ENCODE measurements at places on chromosomes 4 and X.
A peak's percentile ranks its signal among the peaks of the same experiment; 100 is the strongest.

GRCh38 chr4:181202240-181202639 is 1041.0 kb upstream of the TENM3 start:
- no peak for DNase-seq

GRCh38 chr4:170035231-170035630 is 9.0 kb upstream of the MFAP3L start:
- DNase-seq, result no peak

GRCh38 chrX:23871905-23872546 is 35.7 kb downstream of the APOO start:
- no peak for DNase-seq

DNA sequence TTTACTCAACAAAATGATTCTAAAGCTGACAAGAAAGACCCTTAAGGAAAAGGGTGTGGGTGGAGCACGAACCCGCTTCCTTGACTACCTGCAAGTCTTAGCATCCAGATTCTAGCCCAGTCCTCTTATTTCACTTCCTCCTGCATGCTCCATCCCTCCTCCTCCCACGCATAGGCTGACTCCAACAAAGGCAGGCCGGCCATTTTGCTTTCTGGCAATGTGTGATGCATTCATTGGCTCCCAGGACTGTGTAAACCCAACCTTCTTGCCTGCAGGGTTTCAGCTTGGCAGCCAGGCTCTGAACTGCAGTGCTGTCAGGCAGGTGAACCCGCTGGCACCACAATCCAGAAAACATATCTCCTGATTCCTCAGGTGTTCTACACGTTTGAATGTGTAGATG is 39.3 kb downstream of the RTL9 start:
- DNase-seq, result no peak

DNA sequence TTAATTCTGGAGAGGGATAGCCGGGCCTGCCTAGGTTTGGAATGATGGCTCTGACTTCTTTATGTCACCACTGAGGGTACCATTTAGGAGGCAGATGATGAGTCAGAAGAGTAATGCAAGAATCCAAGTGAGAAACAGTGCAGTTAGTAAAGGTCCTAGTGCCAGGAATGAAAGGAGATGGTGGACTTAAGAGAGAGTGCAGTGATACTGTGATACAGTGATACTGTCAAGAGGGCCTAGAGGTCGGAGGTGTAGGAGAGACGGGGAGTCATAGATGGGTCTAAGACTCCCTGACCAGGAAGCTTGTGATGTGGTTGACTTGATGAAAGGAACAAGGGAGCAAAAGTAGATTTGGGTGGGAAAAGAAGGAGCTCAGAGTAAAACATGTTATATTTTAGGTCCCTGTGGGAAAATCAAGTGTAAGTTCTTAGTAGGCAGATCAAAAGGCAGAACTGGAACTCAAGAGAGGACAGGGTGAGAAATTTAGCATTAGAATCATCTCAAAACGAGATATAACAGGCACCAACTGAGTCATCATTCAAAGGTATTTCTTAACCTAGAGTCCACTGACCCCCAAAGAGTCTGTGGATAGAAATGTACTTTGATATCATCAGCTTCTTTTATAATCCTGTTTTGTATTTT is 85.0 kb downstream of the NFKB1 start:
- DNase-seq, result no peak

- DNase-seq, result no peak
Measured at GRCh38 chr4:148367756-148368155, 74.5 kb downstream of the NR3C2 start.

DNA sequence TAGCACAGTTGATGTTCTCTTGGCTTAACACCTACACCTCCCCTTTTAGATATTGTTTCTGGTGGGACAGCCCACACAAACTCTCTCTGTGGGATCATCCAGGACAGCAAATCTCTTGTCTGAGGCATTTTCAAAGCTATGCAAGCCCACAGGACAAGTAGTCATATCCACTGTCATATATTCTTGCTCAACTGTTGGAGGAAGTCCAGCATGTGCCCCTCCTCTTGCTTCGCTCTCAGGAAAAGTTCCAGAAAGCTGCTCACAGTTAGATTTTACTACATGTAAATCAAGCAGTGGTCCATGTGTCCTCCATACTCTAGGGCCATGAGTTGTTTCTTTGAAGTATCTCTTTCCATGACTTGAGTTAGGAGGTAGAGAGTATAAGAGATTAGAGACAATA is 260.7 kb downstream of the INPP4B start:
- no peak for DNase-seq

GRCh38 chr4:128751354-128751753 is 58.1 kb upstream of the JADE1 start:
- DNase-seq, result no peak

DNA sequence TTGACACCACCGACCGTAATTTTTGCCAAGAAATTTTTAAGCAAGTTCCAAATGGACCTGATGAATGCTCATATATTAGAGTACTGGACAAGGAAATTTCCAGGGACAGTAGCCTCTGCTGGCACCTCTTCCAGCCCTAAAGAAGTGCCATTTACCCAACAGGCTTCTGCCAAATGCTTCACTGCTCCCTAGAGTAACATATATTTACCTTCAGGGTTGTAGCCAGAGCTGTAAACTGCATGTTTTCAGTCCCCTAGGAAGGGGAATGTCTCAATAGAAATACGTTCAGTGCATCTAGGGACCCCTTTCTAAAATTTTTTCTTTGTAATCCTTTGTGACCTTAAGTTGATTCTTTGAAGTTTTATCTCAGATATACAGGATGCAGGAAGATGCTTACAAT is 143.1 kb upstream of the SMAD1 start:
- no peak for DNase-seq

DNA sequence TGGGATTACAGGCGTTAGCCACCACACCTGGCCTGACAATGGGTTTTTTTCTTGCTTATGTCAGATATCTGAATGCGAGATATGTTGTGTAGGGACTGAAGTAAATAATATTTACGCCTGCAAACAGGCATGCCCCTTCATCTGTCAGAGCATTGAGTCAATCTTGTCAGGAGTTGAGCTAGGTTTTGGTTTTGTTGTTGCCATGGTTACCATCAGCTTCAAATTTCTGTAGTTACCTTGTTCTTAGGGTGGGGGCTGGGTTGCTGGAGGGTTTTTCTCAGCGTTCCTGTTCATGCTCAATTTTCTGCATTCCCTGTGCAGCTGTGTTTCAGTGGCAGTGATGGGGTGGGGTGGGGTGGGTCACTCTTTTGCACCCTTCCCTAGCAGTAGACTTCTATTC is 14.5 kb downstream of the MRPL1 start:
- no peak for DNase-seq

- no peak for DNase-seq
Measured at GRCh38 chr4:62898115-62898514, 1511.1 kb downstream of the TECRL start.

- DNase-seq, result no peak
Measured at GRCh38 chr4:99201690-99202089, 17.4 kb downstream of the ADH6 start.

DNA sequence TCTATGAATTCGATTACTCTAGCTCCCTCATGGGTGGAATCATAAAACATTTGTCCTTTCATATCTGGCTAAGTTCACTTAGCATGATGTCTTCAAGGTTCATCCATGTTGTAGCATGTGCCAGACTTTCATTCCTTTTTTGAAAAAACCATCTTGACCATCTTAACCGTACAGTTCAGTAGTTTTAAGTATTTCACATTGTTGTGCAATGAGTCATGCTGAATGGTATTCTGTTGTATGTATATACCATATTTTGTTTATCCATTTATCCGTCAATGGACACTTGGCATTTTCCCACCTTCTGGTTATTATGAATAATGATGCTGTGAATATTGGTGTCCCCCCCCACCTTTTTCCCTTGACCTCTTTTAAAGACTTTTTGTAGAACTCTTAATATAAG is 72.4 kb upstream of the TLR2 start:
- no peak for DNase-seq

GRCh38 chr4:47065051-47065481 is 33.7 kb downstream of the GABRB1 start:
- DNase-seq, result no peak

DNA sequence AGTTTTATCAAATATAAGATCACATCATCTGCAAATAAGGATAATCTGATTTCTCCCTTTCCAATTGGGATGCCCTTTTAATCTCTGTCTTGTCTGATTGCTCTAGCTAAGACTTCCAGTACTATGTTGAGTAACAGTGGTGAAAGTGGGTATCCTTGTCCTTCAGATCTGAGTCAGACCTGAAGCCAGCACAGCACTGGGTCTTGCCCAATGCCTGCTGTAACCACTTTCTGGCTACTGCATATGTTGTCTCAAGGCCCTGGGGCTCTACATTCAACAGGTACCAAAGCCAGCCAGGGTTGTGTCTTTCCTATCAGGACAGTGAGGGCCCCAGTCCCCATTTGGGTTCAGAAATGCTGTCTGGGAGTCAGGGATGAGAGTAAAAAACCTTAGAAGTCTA is 90.3 kb downstream of the CYSLTR1 start:
- no peak for DNase-seq

DNA sequence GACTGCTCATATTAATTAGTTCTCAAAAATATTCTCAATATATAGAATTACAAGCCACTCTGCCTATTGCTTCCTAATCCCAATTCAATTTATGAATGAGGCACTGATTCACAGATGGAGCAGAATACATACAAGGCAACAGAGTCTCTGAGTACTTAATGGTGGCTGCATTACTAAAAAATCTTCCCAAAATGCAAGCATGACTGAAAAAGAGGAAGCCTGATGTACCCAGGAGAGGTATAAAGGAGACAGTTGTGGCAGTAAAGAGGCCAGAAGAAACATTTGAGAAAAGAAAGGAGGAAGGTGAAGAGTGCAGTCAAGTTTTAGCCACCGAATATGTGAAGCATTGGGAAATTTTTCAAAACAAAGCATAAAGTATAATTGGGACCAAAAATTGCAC is 163.2 kb upstream of the INTU start:
- DNase-seq, result no peak

- DNase-seq, result peak; percentile 82
Measured at GRCh38 chrX:130091980-130092522, 18.2 kb downstream of the ELF4 start.

- DNase-seq, result no peak
Measured at GRCh38 chr4:40514497-40514951, 115.1 kb downstream of the RBM47 start.

GRCh38 chr4:121168446-121169281 is 4.5 kb upstream of the TNIP3 start:
- DNase-seq, result no peak

DNA sequence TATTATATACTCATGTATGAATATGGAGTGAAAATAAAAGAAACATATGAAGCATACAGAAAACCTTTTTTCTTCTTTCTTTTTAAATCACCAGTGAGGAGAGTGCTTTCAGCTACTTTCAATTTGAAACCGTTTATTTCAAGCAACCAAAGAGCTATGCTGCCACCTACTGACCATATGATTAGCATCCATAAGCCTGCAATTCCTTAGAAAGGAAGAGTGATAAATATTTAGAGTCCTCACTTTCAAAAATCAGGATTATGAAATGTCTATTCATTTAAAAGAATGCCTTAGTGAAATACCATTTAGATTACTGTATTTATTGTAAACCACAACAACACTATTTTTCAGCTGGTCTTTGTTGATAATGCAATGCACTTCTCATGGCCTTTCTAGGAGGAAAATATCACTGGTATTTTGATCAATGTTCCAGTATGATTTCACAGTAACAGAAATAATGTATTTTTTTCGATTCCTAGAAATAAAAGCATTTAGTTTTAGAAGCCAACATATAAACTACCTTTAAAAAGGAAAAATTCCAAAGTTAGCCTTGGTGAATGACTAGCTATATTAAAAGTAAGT is 667.6 kb downstream of the PCDH18 start:
- DNase-seq, result peak; percentile 1

DNA sequence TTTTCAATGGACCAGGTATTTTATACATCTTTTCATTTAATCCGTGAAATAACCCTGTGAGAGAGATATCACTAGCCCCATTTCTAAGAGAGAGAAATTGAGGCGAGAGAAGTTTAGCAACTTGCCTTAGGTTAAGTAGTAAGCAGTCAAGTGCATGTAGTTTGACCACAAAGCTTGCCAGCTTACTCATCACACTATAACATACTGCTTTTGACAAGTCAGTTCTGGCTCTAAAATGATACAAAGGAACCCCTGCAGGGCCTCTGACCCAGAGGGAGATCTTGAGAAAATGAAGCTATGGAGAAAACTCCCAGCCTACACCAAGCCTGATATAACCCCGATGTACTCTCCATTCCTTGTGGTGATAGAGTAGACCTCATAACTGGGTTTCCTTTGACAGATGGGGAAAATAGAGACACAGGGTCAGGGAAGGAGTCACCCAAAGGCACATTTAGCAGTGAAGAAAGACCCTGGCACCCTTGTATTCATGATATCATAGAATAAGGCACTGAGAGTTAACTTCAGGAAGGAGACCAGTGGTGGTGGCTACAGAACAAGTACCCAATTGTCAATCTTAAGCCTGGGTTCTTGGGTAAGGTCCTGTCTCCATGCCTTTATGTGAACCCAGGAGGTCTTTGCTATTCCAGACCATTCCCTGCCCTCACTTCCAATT is 60.2 kb upstream of the MSN start:
- DNase-seq, result peak; percentile 22

DNA sequence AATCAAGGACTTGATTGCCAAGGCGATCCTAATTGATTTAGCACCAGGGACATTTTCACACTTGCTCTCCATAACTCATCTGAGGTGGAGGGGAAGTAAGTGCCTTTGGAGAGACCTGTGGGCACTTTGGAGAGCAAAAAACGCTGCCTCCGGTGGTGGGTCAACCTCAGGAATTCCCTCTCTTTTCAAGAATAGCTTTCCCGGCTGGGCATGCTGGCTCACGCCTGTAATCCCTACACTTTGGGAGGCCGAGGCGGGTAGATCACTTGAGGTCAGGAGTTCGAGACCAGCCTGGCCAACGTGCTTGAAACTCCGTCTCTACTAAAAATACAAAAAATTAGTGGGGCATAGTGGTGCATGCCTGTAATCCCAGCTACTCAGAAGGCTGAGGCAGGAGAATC is 49.2 kb downstream of the PRPS1 start:
- DNase-seq, result no peak

DNA sequence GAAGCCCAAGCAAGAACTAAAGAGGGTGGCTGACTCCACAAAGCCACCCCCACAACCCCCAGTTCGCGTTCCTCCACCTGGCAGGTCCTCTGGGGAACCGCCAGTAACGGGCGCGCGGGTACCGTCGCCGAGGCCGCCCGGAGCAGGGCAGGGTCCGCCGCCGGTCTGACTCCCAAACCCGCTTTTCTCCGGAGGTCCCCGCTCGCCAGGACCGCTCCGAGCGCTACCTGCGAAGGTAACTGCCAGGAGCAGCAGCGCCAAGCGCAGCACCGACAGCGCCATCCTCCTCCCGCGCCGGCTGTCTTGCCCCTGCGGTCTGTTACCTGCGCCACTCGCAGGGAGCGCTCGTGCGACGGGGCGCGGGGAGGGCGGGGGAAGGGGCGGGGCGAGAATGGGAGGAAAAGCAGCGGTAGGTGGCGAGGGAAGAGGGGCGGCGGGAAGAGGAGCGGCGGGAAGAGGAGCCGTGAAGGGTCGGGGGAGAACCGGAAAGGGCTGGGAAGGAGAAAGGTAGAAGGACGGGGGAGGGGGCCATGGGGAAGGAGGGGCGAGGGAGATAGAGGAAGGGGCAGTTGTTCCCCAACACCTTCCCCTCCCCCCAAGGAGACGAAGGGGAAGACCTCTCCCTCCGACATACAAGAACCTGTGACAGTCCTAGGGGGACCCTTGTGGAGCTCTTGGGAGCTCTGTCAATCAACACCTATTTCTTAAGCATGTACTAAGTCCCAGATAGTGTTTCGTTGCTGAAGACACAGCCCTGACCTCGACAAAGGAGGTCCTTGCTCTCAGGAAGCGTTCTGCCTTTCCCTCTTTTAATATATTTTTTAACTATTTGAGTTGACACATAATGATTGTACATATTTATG is at the start of gene SPINK2:
Gene SPINK2, minus strand, starts transcription at position 321 of the 863 bp plus-strand sequence. Its CDS starts 39 bp downstream, at position 282.
- DNase-seq, result peak; percentile 69

All from activated CD4-positive, alpha-beta T cell treated with anti-CD3 and anti-CD28 coated beads, Interleukin-2, amount 50 U/mL, for 48 hours (primary cell).